Stimulated activated CD4-positive, alpha-beta T cell treated with anti-CD3 and anti-CD28 coated beads, Interleukin-15, amount 100 ng/mL, for 24 hours (primary cell): ENCODE measurements at places on chromosomes 5 and 9.

- DNase-seq, result no peak
Observed at GRCh38 chr5:42285230-42285629, 138.0 kb upstream of the GHR start.

GRCh38 chr9:114799441-114799840 lies 6.4 kb downstream of the TNFSF15 start:
- DNase-seq, result no peak

- no peak for DNase-seq
Observed at GRCh38 chr5:169557838-169558237, 25.7 kb upstream of the SPDL1 start.

GRCh38 chr5:73284985-73285384 lies 112.0 kb downstream of the TMEM174 start:
- no peak for DNase-seq

GRCh38 chr5:43233946-43234345 lies 41.9 kb downstream of the NIM1K start:
- no peak for DNase-seq

GRCh38 chr9:96721731-96722429 lies 56.0 kb downstream of the ZNF510 start:
- no peak for DNase-seq

DNA sequence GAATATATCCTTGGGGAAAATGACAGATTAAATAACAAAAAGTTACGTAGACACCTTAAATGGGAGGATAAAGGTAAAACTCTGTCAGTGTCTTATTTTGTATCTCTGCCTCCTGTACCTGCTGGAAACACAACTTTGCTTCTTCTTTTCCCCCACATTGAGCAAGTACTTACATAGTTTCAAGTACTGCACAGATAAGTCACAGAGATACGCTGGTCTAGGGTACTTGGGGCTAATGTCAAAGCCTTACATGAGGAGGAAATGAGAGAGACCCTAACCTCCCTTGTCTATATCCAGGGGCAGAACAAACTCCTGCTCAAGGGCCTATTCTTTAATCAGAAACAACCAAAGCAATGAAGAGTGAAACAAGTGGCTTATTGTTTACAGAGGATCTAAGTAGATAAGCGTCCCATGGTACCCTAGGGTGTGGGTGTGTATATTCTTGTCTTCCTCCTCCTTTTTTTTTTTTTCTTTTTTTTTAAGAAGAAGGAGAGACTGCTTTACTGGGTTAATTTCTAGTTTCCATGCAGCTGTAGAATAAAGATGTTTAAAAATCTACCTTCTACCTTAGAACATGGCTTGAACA lies 43.1 kb downstream of the ELL2 start:
- no peak for DNase-seq

DNA sequence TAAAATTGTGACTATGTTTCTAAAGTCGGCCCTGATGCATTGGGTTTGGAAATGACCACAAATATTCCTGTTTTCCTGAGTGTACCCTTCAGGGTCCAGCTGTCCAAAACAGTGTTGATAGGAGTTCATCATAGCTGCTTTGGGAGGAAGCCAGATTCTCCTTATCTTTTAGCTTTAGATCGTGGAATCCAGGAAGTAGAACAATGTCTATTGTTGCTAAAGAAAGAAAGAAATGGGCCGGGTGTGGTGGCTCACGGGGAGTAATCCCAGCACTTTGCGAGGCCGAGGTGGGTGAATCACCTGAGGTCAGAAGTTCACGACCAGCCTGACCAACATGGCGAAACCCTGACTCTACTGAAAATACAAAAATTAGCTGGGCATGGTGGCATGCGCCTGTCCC lies 9.5 kb downstream of the CAVIN4 start:
- no peak for DNase-seq

- DNase-seq, result no peak
Observed at GRCh38 chr5:166719991-166720390, 1571.5 kb upstream of the WWC1 start.

DNA sequence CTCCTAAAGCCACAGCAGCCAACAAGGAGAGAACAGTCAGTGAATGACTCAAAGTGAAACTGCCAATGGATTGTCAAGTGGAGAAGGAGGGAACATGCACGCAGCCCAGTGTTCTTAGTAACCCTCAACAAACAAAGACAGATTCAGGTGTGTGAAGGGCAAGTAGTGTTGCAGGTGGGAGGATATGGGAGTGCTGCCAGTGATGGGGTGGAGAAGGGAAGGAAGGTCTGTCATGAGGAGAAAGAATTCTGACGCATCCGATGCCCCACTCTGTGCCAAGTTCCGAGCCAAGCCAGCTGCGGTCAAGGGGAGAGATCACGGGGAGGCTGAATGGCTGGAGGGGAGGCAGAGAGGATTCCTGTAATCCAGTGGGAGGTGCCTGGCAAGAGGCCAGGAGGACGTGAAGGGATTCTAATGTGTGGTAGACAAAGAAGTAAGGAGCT lies 56.5 kb downstream of the CAST start:
- no peak for DNase-seq

- peak; percentile 37 for DNase-seq
Observed at GRCh38 chr9:34589636-34590380, at the start of gene CNTFR. Gene CNTFR (minus strand): TSS chr9:34589724. CDS start chr9:34568981, 20,743 bp downstream.

- DNase-seq, result no peak
Observed at GRCh38 chr9:4756420-4756819, 15.4 kb upstream of the AK3 start.

DNA sequence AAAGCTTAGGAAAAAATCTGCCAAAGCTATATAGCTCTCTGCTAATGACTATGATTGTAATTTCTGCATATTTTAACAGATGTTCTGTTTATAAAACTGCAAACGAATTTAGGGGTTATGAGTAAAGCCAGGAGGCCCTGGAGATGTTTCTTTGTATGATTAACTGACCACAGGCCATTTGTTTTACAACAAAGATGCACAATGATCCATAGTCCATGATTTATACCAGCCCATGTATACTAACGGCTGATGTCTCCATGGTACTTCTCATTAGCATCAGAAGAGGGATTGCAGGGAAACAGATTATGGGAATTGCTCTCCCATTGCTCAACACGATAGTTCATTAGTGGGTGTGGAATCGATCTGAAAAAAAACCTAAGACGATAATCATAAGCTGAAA lies 78.9 kb downstream of the PPP2R2B start:
- no peak for DNase-seq

- no peak for DNase-seq
Observed at GRCh38 chr5:143642791-143643190, 169.2 kb upstream of the HMHB1 start.

- DNase-seq, result no peak
Observed at GRCh38 chr5:19285286-19285685, 702.7 kb downstream of the CDH18 start.

DNA sequence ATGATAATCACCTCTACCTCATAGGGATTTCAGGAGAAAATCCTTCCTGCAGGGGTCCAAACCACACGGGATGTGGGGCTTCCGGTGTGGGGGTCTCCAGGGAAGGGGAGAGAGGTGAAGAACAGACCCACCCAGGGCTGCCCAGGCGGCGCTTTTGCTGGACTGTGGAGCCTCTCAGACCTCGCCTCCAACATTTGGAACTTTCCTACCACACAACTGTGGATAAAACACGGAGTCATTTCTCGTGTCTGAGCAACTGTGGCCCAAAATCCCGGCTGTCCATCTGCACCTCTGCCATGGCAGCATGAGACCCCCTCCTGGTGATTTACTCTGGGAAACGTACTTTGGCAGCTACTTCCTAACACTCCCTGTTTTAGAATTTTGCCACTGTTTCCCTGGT lies 307.8 kb upstream of the IRX4 start:
- no peak for DNase-seq

DNA sequence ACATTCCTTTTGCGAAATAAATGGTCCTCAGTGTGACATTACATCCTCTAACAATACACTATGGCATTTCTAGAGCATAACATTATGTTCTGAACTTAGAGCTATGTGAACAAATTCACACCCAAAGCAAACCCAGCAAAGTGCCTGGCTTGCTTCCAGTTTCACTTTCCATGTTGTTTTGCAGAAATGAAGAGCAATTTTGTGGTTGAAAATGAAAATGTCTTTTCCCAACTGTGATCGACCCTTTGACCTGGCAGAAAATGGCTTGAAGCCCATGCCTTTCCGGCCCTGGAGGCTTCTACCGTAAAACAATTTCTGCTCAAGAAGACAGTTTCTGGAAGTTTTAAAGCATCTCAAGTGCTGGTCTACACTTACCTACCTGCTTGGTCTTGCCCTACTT lies 344.7 kb upstream of the RGMB start:
- DNase-seq, result no peak

GRCh38 chr5:91219091-91219802 lies 163.9 kb downstream of the ARRDC3 start:
- no peak for DNase-seq

- no peak for DNase-seq
Observed at GRCh38 chr5:107526270-107526937, 144.3 kb downstream of the EFNA5 start.

GRCh38 chr5:74143721-74144330 lies 496.7 kb downstream of the ENC1 start:
- no peak for DNase-seq

GRCh38 chr9:93724852-93725251 lies 148.5 kb downstream of the PHF2 start:
- no peak for DNase-seq

- DNase-seq, result no peak
Observed at GRCh38 chr9:94666364-94667099, 27.2 kb upstream of the FBP1 start.

- no peak for DNase-seq
Observed at GRCh38 chr5:150551066-150551465, 43.1 kb downstream of the NDST1 start.

DNA sequence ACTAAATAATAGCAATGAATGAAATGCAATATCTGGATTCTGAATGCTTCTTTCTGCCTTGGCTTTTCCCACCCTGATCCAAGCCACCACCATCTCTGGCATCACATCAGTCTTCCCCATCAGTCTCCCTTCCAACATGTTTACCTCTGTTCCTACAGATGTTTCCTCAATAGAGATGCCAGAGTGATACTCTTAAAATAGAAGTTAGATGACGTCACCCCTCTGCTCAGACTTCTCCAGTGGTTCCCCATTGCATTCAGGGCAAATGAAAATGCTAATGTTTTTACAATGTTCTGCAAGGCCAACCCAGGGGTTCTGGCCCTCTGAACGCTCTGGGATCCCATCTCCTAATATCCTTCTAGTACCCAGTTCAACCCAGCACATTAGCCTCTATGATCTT lies 305.8 kb downstream of the TRIM32 start:
- DNase-seq, result no peak

GRCh38 chr5:94329115-94329514 lies 289.3 kb downstream of the KIAA0825 start:
- no peak for DNase-seq

- no peak for DNase-seq
Observed at GRCh38 chr5:9197881-9198260, 348.0 kb downstream of the SEMA5A start.

- no peak for DNase-seq
Observed at GRCh38 chr9:7707934-7708333, 91.6 kb downstream of the DMAC1 start.

DNA sequence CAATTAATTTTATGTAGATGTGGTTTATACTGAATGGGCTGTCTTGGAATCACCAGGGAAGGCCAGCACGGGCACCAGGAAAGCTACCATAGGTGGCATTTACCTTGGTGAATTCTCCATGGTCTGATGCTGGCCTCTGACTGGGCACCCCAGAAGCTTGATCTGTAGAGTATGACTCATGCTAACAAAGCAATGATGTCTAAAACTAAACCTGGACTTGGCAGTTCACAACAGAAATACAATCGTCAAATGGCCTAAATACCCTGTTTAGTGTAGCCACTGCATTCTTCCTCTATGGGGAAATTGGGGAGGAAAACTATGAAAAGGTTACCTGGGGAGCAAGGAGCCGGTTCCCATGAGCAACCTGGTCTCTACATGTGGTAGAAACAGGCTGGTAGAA lies 98.0 kb downstream of the ATPSCKMT start:
- DNase-seq, result no peak

GRCh38 chr9:129698254-129698757 lies 32.9 kb downstream of the PRRX2 start:
- DNase-seq, result peak; percentile 30

DNA sequence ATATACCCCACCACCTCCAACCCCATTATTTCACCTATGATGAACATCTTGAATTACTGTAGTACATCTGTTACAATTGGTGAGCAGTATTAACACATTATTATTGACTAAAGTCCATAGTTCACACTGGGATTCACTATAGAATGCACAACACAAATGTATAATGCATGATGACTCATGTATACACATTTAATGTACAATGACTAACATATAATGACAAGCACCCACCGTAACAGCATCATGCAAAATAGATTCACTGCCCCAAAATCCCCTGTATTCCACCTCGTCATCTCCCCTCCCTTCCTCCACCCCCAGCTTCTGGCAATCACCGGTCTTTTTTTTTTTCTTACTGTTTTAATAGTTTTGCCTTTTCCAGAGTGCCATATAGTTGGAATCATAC lies 47.1 kb upstream of the NEK6 start:
- DNase-seq, result peak; percentile 68

GRCh38 chr5:151672516-151672915 lies 14.2 kb downstream of the SPARC start:
- no peak for DNase-seq

DNA sequence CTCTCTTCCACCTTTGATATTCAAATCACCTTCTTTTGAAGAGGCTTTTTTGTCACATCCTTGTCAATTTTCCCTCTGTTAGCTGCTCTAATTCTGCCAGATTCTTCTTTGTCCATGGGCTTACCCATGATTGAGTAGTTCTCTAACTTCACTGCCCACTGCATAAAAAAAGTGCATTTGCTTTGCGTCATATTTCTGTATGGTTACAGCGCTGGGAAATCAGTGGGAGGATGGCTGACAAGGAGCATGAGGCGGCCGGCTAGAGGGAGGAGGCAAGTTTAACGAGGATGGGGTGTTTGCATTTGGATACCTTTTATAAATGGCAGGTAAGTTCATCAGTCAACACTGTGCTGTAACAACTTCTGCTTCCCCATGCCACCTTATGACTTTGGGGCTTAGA lies 116.5 kb upstream of the LHFPL2 start:
- no peak for DNase-seq

GRCh38 chr5:30752015-30752414 lies 441.5 kb upstream of the CDH6 start:
- no peak for DNase-seq

DNA sequence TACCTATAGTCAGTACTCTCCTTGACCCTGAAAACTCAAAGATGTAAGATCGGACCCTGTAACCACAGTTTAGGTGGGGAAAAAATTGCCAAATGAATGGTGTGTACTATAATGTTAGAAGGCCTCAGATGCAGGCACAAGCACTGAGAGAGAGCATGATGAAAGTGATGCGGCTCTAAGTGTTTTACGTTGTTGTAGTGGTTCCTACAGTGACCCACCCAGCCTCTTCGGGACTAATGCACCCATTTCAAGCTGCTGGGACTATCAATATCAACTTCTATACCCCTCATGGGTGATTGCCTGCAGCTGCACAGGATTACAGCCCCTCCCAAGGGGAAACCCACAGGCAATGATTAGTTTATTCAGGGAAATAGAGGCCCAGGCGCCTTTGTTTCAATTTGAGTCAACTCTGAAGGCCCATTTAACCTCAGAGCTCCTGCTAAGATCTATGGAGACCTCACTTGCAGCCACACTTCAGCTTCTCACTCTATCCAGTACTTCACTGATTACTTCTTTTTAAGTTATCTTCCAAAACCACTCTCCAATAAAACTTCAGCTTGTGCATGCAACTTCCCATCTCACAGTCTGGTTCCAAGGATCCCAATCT lies 340.7 kb downstream of the NR2F1-AS1 start:
- DNase-seq, result no peak
